HFFc6 (cell line): ENCODE measurements at places on chromosomes 3 and 15.

- no peak for DNase-seq
Observed at GRCh38 chr15:31298707-31299172, 27.9 kb upstream of the KLF13 start.

DNA sequence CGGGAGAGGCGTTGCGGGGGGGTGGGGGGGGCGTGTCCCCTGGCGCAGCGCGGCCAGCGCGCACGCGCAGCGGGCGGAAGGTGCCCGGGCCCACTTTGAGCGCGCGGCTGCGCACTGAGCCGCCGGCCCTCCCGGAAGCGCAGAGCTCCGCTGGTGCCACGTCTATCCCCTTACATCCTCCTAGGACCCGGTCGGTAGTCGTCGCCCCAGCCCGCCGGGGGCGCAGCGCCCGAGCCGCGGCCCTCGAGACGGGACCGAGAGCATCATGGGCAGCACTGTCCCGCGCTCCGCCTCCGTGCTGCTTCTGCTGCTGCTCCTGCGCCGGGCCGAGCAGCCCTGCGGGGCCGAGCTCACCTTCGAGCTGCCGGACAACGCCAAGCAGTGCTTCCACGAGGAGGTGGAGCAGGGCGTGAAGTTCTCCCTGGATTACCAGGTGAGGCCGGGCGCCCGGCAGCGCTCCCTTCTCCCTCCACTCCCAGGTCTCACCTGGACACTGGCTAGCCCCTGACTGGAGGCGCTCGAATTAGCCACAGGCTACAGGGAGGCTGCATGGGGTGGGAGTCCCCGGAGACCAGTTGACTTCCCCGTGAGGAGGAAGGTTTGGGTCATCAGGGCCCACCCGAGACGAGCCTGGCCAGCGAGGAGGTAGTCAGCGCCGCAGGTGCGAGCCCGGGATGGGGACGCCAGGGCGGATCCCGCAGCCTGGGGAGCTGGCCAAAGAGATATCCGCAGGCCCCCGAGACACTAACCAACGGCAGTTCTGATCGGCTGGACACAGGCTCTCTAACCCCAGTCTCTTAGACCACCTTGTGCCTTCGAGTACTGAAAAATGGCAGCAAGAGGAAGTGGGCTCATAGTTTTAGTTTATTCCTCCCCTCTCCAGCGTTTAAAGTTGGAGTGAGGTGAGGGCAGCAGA, at the start of gene TMED3:
Gene TMED3 (plus strand): TSS at position 128 of the 916 bp plus-strand sequence. CDS start 138 bp downstream, at position 266.
- DNase-seq: peak; percentile 82

DNA sequence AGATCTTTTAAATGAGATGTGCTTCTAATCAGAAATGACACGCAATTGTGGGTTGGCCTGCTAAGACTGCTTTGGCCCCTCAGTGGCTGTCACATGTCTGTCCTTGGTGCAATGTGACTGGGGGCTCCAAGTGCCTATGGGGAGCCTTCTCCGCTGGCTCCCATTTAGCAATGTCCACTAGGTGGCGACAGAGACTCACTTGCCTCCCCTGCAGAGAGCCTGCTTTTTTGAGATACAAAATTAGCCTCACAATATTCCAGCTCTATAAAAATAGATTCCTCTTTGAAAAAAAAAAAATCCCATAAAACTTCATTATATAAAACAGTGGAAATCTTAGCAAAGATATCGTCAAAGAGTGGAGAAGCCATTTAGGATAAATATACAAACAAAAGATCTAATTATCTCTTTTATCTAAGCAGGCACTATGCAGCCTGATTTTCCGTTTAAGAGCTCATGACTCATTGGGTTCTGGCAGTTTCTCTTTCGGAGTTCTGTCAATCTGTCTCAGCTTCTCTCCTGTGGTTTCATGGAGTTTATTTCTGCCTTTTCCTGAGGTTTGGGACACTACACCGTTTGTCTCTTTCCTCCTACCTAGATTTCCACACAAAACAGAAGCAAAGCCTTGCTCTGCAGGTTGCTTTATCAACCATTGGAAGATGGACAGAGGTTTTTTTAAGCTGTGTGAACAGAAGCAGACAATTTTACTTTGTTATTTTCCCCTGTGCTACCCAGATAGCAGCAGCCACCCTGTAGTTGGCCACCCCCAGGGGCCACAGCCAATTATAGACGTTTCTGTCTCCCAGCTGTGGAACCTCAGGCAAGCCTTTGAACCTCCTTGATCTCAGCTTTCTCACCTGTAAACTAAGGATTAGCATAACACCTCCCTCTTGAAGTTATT, 68.4 kb upstream of the TNFAIP8L3 start:
- peak; percentile 60 for DNase-seq

- peak; percentile 48 for DNase-seq
Observed at GRCh38 chr15:89299896-89300295, 34.7 kb downstream of the POLG start.

GRCh38 chr3:60364475-60364874, 886.8 kb downstream of the FHIT start:
- DNase-seq: no peak

- no peak for DNase-seq
Observed at GRCh38 chr3:135456108-135456790, 509.3 kb upstream of the PPP2R3A start.

DNA sequence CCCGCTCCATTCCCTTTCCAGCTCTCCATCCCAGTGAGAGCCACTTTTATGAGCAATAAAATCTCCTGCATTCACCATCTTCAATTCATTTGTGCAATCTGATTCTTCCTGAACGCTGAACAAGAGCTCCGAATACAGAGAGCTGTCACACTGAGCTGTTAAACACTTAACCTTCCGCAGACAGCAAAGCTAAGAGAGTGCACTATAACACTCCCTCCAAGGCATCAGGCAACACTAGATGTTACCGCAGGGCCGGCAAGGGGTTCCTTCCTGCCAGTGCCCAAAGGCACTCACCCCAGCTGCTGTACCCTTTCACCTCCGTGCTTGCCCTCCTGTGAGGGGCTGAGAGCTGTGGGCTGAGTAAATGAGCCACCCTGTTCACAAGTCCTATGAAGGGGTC, 85.6 kb downstream of the BCHE start:
- DNase-seq: no peak

DNA sequence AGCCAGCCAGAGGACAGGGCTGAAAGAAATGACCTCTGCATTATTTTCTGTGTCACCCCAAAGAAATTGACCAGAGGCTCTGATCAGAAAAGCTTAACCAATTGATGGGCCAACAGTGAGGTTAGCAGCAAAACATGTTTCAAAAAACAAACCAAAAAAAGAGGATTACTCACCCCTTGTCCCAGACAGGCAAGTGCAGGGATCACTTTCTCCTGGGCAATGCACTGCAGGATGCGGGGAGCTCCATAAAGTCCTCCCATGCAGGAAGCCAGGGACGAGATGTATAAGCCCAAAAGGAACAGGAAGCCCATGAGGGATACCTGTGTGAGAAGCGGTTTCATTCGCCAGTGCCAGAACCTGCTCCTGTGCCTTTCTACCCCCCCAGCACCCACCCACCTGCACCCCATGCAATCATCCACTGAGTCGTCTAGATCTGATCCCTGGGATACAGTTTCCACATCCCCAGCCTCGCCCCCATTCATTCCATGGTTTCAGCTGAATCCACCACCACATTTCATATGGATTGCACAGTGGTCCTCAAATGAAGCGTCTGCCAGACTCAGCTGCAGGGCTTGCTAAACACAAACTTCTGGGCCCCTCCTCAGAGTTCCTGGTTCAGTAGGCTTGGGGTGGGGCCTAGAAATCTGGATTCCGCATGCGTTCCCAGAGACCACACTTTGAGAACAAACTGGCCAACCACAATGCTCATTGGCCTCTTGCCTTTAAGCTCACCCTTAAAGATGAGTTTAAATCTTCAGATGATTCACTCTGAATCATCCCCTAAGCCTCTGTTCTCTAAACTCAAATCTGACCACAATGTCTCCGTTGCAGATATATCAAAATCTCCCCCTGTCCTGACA, 54.4 kb upstream of the HEG1 start:
- DNase-seq: peak; percentile 90

GRCh38 chr3:156489462-156489911, 65.4 kb downstream of the SSR3 start:
- DNase-seq: no peak

DNA sequence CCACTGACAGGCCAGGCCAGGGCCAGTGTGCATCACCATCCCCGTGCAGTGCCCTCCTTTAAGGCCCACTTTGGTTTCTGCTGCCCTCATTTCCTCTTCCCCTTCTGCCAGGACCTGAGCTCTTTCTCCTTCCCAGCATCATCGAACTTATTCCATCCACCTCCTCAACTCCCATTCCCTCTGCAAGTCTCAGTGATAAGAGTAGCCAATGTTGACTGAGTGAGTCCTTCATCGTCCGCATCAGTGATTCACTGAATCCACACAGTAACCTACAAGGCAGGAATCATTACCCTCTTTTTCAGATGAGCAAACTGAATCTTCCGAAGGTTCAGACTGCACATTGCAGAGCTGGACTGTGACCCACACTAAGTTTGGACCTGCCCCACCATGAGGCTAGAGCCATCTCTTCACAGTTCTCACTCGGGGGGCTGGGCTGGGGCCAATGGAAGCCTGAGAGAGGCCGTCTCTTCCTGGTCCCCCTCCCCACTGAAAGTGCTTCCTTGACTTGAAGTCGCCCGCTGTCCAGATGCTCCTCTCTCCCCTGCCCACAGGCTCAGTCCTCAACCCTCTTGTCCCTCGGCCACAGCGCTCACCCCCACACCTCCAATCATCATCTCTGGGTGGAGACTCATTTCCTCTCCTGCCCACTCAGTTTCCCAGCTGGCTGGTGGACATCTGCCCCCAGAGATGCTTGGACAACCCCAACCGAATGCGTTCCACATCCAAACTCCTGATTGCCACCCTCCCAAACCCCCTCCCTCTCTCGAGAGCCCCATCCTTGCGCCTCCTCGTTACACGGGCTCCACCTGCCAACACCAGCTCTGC, 15.2 kb upstream of the ANPEP start:
- no peak for DNase-seq

DNA sequence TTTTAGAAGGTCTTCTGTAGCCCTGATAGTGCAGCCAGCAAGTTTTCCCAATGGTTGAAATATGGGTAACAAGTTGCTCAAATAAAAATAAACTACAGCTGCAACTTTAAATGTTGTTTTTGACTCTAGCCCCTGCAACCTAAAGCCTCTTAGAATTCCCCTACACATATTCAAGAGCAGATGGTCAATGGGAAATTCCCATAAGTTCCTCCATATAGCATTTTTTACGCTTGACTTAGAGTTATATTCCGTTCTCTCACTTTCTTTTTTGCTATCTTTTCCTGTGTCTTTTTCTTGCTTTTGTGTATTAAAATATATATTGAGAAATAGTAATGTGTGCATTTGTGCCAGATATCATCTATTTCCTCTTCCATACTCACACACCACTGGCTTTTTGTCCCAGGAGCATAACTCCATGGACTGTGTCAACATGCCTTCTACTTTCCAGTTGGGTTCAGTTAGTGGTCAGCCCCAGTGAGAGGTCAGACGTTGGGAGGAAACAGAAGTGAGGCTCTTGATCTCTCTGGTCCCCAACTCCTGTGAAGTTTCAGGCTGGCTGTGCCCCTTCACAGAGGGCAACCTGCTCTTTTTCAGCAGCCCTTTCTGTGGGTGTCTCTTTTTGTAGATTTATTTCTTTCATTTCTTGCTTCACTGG, 63.3 kb upstream of the TP63 start:
- DNase-seq: no peak
